ENCODE measurements at places on chromosomes 1 and 21.

GRCh38 chr1:163509114-163509513 is 187.4 kb downstream of the NUF2 start:
- no peak for DNase-seq

GRCh38 chr1:171403393-171403792 is 81.9 kb upstream of the PRRC2C start:
- no peak for DNase-seq

DNA sequence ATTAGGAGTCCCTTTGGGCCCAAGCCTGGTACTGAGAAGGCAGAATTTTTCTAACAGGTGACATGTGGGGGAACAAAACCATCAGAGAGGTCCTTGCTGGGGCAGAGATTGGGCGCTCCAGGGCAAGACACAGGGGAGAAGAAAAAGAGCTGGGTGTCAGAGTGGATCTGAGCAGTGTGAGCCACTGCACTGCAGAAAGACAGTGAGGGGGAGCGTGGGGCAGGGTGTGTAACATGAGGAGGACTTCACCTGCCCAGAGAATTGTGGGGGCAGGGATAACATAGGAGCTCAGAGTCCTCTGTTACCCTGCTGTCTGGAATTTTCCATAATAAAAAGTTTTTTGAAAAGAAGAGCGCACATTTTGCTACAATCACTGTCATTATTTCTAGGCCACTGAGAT is 25.5 kb upstream of the CSF3R start:
- no peak for DNase-seq

GRCh38 chr1:236765831-236766230 is 29.3 kb upstream of the MTR start:
- no peak for DNase-seq

DNA sequence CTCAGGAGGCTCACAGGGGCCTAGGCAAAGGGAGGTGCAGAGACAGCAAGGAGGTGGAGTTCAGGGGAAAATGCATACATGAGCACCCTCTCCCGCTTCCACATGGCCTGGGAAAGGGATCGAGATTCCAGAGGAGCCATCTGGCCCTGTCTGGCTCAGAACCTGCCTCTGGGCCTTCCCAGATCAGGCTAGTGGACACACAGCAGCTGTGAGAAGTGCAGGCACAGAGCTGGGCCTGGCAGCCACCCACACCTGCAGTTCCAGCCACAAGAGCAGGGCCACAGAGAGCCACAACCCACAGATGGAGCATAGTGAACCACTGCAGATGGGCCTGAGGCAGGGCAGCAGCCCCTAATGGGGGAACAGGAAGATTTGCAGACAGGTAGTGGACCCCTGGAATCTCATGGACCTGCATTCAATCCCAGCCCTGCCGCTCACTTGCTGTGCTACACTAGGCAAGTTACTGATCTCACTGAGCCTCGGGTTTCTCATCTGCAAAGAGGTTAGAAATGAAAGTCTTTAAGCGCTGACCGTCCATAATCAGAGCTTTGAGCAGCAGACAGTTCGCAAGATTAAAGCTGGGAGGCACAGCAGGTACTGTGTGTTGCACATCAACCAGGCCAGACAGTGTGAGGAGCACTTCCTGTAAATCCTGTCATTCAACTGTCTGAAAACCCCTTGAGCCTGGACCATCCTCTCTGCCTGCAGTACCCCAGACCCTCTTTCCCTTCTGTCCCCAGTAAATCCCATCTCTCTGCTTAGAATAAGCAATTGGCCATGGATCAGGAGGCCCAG is 58.0 kb downstream of the MATN1 start:
- no peak for DNase-seq

DNA sequence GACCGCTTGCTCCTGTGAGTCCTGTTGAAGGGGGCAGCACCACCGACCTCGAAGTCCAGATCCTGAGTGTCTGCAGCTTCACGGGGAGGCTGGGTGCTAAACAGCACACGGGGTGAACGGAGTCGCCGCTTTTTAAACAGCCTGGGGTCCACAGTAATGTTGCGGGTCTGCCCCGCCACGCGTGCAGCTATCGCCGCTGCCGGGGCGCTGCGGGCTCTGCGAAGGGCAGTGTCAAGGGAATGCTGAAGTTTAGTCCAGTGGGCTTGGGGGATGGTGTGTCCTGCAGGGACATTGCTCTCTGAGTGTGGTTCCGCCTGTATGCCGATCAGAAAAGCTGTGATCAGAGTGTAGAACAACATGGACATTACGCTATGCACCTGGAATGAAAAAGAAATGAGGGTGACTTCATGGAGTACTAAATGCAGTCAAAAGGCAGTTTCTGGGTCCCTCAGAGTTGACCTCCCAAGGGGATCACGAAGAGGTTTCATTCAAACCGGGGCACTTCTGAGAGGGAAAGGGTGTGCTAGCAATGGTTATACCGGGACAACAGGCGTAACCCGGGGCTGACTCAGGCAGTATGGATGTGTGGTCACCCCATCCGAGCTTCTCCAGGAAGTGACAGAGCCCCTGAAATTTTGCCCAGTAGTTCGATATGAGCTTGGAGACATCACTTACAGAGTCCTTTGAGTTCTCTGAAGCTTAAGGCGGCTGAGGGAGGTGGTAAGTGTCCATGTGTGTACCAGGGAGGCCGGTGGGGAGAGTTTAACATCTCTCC is 51.4 kb downstream of the NGF start:
- no peak for DNase-seq

DNA sequence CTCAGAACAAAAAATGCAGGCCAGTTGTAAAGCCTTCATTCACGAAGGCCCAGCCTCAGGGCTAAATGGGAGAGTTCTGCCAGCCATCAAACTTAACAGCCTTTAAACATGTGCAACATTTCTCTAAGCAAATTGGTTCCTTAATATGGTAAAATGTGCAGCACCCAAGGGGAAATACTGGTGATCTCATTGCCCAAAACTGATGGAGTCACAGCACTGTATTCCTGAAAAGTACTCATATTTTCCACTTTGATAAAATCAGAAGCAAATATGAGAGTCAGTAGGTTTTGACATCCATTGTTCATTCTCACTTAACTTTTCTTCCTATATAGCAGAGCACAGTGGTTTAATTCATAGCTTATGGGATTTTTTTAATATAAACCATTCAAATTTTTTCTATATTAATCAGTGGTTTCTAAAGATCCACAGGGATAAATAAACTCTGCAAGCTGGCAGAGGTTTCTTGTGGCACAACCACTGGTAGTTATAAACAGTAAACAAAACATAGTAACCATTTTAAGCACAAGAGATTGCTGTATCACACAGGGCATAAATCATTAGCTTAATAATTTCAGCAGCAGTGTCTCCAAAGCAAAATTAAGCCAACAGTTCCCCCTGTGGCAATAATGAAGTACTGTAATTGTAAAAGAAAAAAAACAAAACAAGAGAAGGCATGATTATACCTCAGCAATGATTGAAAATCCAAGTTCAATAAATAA is 106.9 kb upstream of the LYPLAL1 start:
- DNase-seq, result peak; percentile 45

DNA sequence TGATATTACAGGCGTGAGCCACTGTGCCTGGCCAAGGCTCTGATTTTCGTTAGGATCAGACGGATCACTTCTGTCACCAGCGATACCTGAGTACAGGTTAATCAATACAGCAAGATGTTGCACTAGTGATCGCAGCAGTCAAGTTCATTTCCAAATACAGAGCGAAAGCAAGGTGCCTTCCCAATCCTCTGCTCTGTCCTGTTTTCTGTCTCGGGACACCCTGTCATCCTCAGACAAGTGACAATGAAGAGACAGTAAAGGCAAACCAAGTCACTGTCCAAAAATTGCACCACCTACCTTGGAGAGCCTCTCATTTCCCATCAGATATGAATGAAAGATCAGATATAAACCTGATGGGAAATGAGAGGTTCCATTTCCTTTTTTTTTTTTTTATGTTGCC is 5.6 kb upstream of the CLDN14 start:
- no peak for DNase-seq

- no peak for DNase-seq
Observed at GRCh38 chr1:245969283-245969682, 537.8 kb downstream of the SMYD3 start.

DNA sequence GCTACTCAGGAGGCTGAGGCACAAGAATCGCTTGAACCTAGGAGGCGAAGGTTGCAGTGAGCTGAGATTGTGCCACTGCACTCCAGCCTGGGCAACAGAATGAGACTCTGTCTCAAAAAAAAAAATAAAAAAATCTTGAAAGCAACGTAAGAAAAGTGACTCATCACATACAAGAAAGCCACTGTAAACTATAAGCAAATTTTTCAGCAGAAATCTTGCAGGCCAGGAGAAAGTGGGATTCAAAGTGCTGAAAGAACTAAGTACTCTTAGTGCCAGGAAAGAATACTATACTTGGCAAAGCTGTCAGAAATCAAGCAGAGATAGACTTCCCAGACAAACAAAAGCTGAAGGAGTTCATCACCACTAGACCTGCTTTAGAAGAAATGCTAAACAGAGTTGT is 4.4 kb upstream of the HMGN1 start:
- no peak for DNase-seq

DNA sequence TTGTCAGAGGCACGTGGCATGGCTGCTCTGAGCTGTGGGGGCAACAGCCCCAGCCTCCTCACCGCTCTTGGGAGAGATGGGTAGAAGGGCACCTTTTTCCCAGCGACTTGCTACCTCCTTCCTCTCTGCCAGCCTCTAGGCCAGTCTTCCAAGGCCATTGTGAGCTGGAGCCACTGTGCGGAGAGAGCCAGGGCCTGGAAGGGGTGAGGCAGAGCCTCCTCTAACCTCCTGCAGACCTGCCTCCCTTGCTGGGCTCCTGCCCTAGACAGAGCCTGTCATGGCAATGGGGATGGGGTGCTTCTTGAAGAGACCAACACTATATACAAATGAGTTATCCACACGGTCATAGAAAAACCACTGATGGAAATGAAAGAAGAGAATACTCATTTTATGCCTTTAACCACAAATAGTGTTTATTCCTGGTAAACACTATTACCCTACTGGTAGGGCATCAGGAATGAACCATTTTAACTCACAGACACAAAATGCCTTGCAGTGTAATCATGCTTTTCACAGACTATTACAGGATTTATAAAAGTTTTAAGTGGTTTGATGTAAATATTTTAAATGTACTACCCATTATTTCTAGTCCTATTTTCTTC is 5.0 kb upstream of the IGFN1 start:
- DNase-seq, result no peak

DNA sequence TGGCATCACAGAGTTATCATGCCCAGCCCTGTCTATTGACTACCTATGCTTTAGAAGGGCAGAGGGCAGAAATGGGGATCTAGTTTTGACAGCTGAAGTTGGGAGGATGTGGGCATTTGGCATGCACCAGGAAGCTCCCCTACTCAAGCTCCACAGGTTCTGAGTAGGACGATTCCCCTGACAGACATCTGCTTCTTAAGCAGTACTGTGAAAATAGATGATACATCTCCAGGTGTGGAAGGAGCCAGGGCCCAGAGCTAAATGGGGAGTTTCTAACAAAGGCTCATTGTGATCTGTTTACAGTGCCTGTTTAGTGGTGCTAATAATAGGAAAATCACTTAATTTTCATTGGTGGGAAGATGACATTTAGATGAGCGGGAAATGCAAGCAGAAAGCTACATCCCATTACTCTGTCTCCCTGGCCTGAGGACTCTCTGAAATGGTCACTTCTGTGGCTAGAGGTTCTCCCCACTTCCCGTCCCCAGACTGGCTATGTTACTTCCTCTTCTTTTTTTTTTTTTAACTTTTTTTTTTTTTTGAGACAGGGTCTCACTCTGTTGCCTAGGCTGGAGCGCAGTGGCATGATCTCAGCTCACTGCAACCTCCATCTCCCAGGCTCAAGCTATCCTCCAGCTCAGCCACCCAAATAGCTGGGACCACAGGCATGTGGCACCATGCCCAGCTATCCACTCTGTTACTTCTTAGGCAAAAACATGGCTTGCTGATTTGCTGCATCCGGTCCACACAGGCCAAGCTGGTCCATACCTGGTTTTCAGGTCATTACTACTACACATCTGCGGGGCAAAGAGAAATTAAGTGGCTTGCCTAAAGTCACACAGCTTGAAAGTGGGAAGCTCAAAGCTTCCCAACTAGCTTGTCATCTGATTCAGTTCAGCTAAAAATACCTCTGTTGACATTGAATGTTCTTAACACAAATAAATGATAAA is 23.2 kb upstream of the CNIH3 start:
- no peak for DNase-seq

GRCh38 chr1:147895123-147895522 is 7.5 kb upstream of the GJA8 start:
- no peak for DNase-seq

- DNase-seq, result no peak
Observed at GRCh38 chr1:105730701-105731100, 1325.8 kb upstream of the PRMT6 start.

DNA sequence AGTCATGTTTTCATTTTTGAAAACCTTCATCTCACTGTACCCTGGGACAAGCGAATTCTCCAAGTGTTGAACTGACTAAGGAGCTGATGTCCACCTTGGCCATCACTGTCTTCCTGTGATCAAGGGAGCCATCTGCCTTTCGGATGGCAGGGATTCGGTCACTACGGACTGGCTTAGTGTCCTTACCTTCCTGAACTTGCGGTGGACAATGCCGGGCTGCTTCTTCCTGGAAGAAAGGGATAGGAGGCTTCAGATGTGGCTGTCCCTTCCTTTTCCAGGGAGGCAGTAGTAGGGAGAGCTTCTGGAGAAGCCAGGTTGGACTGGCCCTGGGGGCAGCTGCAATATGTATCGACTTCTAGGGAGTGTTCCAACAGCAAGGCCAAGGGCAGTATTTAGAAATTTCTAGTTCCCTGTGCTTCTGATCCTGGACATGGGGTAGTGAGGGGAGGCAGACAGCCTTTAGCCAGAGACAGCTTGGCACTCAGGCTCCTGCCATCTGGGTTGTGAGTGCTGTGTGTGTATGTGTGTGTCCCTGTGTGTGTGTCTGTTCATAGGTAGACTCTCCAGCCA is 114.6 kb downstream of the IER5 start:
- no peak for DNase-seq

- DNase-seq, result no peak
Observed at GRCh38 chr1:119887427-119887826, 8.9 kb downstream of the ADAM30 start.

DNA sequence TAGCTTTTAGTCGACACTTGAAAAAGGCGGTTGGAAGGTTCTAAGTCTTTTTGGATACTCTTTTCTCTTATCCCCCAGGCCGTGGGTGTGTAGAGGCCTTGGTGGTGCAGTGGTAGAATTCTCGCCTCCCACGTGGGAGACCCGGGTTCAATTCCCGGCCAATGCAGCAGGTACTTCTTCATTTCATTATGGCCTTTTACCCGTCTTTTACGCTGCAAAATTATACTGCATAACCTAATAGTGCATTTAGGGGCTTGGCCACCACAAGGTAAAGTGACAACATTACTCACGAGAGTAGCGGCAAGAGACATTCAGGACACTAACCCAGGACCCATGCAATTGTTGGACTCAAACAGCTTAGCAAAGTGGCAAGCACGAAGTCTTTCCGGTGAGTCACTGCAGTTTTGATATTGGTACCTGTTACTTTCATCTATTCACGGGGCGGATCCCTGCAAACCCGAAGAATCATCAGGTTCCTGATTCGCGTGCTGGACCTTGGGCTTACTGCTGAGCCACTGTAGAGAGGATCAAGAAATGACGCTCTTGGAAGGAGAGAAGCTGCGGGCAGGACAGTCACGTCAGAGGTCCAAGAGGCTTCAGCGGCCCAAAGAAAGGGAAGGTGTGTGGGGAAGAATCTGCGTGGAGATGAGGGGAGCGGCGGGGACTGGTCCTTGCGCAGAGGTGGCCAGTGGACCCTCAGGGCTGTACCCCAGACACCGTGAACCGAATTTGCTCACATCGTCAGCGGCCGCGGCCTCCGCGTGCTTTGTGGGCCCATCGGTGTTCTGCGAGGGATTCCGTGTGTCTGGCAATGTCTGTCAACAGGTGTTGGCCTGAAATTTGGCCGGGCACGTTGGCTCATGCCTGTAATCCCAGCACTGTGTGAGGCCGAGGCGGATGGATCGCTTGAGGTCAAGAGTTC is 12.9 kb upstream of the RNU1-4 start:
- peak; percentile 33 for DNase-seq

Data from NCI-H524 (cell line).